ENCODE measurements at places on chromosomes 16 and 17.
A peak's percentile ranks its signal among the peaks of the same experiment; 100 is the strongest.

DNA sequence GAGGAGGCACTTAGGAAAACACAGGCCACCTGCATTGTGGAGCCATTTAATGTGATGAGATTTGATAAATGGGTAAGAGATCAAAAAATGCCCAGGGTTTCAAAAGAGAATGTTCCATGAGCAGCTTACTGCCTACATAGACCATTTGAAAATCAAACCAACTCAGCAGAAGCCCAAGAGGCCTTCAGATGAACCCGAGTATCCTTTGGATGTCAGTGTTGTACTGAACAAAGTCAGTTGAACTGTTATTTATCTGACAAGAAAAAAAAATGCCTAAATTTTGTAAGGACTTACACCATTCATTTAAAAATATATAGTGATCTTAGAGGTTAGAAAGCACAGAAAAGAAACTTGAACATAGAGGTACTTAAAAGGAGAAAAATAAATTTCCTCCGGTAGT lies 381.7 kb downstream of the ZFHX3 start:
- DNase-seq: peak; percentile 25

DNA sequence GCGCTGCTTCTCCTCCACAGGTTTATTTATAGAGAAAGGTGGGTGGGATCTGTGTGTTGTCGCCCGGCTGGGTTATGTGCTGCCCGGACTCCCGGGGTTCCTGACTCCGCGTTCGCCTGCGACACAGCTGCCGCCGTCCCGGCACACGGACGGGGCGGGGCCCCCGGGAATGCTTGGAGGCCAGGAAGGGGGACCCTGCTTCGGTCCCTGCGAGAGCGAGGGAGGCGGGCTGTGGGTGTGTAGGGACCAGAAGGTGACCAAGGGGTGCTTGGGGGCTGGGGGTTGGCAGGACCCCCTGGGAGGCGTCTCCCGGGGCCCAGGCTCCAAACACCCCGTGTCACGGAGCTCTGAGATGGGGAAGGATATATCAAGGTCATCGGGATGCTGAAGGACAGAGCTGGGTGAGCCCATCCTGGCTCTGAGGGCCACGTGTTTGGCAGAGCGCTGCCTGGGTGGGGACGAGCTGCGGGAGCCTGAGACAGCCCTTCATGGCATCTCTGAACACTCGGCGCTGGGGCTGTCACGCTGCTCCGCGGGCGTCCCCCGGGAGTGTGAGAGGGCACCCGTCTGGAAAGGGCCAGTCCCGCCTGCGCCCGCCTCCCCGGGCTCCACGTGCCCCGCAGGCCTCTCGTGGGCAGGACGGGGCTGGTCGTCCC lies 4.2 kb downstream of the CACNA1H start:
- DNase-seq: no peak

GRCh38 chr17:1108765-1109605 lies 70.8 kb downstream of the ABR start:
- DNase-seq: peak; percentile 64

DNA sequence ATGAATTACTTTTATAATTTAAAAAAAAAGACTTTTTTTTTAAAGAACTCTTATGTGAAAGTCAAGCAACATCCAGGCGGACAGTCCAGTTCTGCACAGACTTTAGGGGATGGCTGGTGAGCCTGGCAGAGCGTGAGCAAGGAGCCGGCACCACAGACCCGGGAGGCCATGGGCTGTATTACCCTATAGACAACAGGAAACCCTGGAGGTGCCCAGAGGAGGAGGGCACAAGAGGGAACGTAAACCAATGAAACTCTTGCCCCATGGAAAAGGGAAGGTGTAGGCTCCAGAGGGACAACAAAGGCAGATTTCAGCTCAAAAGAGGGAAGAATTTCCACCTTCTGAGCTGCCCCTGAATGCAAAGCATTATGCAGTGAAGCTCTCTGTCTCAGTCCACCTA lies 25.5 kb upstream of the RPH3AL start:
- no peak for DNase-seq

DNA sequence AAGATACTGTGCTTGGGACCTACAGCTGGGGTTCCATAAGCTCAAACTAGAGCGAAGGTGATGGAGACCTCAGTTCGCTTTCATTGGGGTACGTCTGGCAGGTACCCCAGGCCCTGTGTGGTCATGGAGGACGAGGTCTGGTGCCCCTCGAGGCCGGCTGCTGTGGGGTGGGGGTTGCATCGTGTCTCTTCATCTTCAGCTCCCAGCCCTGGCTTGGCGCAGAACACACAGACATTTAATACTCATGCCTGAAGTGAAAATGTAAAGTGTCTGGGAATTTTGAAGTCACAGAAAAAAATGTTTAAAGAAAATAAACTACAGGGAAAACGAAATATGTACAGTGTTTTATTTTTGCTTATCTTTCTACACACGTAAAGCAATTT lies 80.5 kb downstream of the TBC1D16 start:
- DNase-seq: no peak

DNA sequence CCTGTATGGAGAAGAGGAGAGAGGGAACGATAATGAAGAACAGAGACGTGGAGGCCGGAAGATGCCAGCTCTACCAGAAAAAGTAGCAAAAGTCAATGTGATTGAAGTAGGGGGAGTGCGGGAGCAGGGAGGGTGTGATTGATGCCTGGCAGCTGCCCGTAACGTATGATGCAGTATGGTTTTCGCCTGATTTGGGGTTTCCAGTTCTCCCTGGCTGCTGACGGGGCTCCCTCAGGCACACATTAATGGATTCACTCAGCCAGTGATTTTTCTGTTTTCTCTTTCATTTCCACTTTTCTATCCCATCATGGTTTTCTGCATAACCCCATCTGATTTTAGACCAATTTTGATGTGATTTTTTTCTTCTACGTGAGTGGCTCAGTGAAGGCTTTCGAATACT lies 62.1 kb downstream of the PRKCA start:
- DNase-seq: no peak

DNA sequence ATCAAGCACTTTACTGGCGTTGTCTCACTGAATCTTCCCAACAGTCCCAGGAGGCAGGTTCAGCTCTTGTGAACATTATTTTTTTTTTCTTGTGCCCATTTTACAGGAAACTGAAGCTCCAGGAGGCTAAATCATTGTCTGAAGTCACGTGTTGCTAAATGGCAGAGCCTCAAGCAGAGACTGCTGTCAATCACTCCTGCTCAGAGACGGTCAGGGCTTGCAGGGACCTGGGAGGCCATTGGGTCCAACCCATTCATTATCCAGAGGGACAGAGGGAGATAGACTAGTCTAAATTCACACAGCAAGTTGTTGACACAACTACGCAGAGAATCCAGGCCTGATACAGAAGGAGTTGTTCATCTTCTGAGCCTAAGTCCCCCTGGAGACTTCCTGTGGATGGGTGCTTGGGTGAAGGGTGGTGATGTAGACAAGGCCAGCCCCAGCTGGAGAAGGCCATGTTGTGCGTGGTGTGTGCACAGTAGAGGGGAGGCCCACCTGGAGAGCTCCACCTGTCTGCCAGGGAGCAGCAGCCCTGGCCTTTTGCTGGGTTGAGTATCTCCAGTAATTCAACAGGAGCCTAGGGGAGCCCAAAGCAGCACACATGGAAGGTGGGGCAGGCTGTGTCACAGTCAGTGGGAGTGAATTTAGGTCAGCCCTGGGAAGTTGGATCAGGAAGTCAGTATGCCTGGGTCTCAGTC lies 24.3 kb upstream of the C1QL1 start:
- no peak for DNase-seq

GRCh38 chr16:69223882-69224281 lies 36.9 kb downstream of the SNTB2 start:
- DNase-seq: peak; percentile 51

GRCh38 chr17:71922439-71922838 lies 198.4 kb upstream of the SOX9 start:
- DNase-seq: peak; percentile 94

DNA sequence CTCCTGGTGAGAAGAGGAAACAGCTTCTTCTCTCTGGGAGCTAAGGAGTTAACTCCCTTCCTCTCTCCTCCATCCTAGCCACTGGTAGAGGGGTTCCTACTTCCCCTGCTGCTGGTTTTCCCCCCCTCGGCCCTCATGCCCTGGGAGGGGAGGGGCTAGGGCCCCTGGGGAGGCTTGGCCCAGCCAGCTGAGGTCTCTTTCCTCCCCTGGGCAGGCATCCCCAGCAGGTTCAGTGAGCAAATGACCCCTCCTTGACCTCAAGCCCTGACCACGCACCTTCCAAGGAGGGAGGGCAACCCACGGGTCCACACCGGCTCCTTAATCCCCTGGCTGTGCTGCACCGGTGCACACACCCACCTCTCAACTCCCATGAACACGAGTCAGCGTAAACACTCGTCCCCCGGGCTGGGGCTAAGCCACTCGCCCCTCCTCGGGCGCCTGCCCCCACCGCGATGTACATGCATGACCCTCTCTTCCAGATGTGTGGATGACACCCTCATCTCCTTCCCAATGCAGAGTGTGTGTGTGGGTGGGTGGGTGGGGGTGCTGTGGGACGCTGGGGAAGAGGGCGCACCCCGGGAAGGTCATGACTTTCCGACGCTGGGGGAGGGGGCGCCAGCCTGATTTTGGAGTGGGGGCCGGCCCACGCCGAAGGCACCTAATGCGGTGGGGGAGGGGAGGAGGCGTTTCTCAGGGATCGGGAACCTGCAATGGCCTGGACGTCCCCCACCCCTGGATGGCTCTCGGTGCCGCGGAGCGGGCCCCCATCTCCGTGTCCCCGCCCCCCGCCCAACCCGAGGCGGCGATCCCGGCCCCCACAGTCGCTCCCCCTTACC lies 33.7 kb downstream of the SRCIN1 start:
- no peak for DNase-seq

- DNase-seq: no peak
These were observed 75.0 kb downstream of the SPAG9 start for GRCh38 chr17:51045621-51046020.

GRCh38 chr17:76744747-76745146 lies 6.8 kb downstream of the MFSD11 start:
- no peak for DNase-seq

GRCh38 chr17:751269-752001 lies 629 bp downstream of the GEMIN4 start:
- peak; percentile 66 for DNase-seq

DNA sequence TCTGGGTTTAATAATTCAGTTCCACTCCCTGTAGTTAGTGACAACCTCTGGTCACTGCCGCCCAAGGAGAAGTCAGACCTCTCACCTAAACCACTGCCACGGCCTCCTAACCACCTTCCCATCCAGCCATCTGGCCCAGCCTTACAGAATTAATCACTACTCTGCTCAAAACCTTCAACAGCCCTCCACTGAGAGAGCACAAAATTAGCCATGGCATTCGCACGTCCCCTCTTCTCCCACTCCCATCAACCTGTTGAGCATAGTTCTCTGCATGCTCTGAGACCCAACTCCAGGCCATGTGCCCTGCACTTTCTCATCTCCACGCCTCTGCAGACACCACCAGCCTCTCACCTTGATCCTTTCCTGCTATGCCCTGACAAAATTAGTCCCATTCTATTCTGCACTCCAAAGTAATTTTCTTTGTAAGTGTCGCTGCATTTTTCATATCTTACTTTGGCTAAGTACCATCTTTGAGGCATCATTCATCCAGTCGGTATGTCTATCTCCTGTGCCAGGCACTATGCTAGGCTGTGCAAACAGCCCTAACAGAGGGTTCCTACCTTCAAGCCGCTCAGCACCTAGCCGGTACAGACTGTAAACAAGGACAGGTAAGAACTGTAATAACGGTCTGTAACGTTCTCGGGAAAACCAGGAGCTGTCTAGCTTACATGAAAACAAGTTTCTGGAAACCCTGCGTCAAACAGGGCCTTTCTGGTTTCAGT lies 963 bp downstream of the COPRS start:
- DNase-seq: peak; percentile 27

DNA sequence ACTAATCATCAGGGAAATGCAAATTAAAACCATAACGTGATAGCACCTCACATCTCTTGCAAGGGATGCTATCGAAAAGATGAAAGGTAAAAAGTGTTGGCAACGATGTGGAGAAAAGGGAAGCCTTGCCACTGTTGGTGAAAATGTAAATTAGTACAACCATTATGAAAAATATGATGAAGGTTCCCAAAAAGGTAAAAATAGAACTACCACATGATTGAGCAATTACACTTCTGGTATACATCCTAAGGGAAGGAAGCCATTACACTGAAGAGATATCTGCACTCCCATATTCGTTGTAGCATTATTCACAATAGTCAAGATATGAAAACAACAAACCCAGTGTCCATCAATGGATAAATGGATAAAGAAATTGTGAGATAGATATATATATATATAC lies 21.5 kb downstream of the ABCA10 start:
- no peak for DNase-seq

GRCh38 chr17:27793906-27794569 lies 6.3 kb downstream of the NOS2 start:
- DNase-seq: no peak

GRCh38 chr16:14334366-14335080 lies 263.4 kb downstream of the MRTFB start:
- DNase-seq: peak; percentile 33

DNA sequence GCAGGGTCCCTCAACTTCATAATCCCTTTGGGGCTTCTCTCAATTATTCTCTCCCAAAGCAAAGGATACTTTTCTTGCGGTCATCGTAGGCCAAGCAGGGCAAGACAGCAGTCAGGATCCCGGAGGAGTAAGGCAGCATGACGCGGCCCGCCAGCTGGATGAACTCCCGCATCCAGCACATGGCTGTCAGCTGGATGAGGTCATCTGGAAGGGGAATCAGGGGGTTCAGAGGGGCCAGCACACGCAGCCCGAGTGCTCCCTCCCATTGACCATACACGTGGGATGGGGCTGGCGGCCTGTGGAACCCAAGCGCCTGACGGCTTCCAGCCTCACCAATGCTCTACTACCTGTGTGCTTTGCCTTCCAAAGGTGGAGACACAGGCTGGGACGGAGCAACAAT lies 19.2 kb downstream of the VAC14 start:
- no peak for DNase-seq

GRCh38 chr16:71865173-71865863 lies 18.7 kb downstream of the ZNF821 start:
- DNase-seq: no peak

DNA sequence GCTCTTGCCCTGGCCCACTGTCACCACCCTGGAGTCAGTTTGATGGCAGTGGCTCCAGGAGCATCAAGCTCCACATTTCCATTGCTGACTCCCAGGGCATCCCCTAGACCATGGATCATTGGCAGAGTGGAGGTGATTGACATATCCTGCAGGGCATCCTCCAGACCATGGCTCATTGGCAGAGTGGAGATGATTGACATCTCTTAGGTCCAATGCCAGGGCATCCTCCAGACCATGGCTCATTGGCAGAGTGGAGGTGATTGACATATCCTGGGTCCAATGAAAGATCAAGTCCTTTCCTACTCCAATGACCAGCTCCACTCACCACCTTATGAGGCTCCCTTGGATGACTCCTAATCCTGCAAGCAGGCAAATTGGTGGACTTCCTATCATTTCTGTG lies 174.3 kb upstream of the NLRP1 start:
- peak; percentile 54 for DNase-seq

- DNase-seq: peak; percentile 43
These were observed 69.8 kb downstream of the CLEC16A start for GRCh38 chr16:11014136-11014535.

- no peak for DNase-seq
These were observed 19.8 kb upstream of the TIMP2 start for GRCh38 chr17:78944956-78945355.

DNA sequence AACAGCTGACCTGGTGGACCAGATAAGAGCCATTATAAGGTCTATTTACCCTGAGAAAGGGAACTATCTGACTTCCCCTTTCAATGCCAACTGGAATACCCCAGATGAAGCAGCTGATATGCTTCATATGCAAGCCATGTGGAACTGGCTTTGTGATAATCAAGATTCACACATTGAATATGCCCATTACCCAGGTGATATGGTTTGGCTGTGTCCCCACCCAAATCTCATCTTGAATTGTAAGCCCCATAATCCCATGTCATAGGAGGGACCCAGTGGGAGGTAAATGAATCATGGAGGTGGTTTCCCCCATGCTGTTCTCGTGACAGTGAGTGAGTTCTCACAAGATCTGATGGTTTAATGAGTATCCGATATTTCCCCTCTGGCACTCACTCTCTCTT lies 42.1 kb downstream of the IKZF3 start:
- no peak for DNase-seq

All from EL (cell line).